ENCODE measurements at places on chromosomes 3 and 15. TPM values are rescaled to one million over a fixed set of nuclear protein-coding genes. Genes with fewer than 3 reads are reported as not detected.

SLC15A2 gene
- 0.08 TPM for total RNA-seq

STX19 gene
- total RNA-seq, result 0.30 TPM

OIP5 gene
- total RNA-seq, result 19.5 TPM

B3GNT5 gene
- 3.1 TPM for total RNA-seq

All from A375 (cell line).